ENCODE measurements at places on chromosomes 4 and X. TPM values are rescaled to one million over a fixed set of nuclear protein-coding genes. Genes with fewer than 3 reads are reported as not detected.

DNA sequence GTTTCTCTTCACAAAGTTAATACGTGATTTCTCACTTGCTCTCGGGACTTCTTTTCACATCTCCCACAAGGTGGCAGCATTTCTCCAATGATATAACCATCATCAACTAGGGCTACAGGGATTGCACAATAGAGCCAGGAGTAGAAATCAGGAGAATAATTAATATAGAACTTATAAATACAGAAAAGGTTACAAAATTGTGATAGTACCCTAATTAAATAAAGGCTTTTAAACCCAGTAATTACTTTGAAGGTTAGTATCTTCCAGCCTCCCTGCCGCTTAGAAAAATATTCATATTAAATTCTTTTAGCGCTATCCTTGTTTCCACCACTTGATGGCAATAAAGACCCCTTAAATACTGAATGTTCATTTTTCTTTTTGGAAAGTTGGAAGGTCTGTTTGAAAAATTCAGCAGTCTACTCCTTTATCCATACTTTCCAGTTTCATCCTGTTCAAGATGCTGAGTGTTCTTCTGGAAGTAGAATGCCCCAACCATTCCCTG is 65.8 kb downstream of the RASGEF1B start:
- ATAC-seq: peak; percentile 75

- ATAC-seq: no peak
Measured at GRCh38 chrX:31706466-31706865, 634.6 kb upstream of the FTHL17 start.

DNA sequence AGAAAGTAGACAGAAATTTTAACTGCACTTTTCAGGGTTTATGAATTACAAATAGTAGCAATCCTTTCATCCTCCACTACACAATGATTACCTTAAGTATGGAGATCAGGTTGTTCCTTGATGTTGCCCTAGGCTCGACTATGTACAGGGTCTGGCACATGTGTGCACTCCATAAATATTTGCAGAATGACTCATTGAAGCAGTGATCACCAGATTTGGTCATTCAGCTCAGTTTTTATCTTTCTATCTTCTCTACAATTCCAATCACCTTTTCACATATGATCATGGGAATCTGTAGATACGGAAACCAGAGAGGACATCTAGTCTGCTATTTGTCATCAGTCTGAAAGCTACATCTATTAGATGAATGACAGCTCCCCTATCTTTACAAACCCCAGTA is 171.7 kb upstream of the HCCS start:
- no peak for ATAC-seq

DNA sequence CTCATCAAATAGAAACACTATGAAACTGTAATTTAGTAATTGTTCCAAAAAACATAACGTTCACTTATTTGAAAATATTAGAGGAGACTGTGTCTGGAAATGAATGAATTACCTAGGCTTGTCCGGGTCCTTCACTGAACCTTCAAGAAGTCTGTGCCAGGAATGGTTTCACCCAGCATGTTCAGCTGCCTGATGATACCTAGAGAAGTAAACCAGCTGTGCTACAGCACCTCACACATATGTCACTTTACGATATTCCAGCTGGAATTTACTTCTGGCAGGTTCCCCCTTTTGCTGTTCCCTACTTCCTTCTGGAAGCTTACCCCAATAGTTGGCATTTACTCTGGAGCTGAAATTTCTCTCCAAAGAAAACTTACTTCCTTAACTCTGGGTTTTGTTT is 906.5 kb downstream of the FAT4 start:
- no peak for ATAC-seq

- ATAC-seq: no peak
Measured at GRCh38 chrX:134672101-134672500, 13.8 kb upstream of the PLAC1 start.

GRCh38 chr4:54445866-54446265 is 211.9 kb upstream of the KIT start:
- ATAC-seq: no peak

- peak; percentile 90 for ATAC-seq
Measured at GRCh38 chrX:65034668-65035445, 58.6 kb upstream of the ZC4H2 start.

The SHOX gene
- total RNA-seq: not detected

The CENPVL1 gene
- not detected for total RNA-seq

- no peak for ATAC-seq
Measured at GRCh38 chr4:65924843-65925242, 254.6 kb upstream of the EPHA5 start.

- no peak for ATAC-seq
Measured at GRCh38 chr4:60962286-60962685, 237.8 kb upstream of the ADGRL3 start.

DNA sequence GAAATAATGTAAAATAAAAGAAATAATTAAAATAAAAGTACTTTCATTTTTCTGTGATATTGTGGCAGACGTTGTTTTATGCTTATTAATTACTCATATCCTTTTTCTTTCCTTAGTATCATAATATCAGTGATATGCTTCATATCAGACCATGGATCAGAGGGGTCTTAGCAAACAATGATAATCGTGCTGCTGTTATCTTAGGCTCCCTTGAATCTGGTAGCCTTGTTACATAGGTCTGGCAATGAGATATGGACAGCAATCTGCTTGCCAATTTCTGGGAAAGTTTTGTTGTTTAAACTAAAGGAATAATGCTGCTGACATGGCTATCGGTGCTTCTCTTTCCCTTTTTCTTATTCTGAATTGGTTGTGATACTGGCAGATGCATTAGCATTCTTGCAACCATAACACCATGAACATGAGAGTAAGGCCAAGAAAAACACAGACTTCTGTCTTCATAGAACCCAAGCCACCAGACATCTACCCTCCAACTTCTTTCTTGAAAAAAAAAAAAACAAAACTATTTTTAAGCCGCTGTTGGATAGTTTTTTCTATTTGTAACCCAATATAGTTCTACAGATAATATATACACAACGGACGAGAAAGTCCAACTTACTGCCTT is 16.4 kb downstream of the EPHA5 start:
- no peak for ATAC-seq

DNA sequence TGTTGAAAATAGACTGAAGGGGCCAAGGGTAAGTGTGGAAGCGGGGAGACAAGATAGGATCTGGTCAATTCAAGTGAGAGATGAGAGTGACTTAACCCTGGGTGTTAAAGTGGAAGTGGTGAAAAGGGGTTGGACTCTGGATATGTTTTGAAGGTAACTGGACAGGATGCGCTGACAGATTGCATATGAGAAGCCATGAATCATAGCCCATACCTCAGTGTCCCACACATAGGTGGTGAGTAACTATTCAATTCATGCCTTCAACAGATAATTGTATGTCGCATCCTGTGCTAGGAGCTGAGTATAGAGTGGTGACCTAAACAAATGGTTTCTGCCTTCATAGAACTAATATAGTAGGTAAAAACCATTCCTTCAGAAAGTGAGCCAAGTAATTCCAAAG is 76.7 kb downstream of the KLHL34 start:
- no peak for ATAC-seq

The SPIN4 gene
- total RNA-seq: 3.8 TPM

DNA sequence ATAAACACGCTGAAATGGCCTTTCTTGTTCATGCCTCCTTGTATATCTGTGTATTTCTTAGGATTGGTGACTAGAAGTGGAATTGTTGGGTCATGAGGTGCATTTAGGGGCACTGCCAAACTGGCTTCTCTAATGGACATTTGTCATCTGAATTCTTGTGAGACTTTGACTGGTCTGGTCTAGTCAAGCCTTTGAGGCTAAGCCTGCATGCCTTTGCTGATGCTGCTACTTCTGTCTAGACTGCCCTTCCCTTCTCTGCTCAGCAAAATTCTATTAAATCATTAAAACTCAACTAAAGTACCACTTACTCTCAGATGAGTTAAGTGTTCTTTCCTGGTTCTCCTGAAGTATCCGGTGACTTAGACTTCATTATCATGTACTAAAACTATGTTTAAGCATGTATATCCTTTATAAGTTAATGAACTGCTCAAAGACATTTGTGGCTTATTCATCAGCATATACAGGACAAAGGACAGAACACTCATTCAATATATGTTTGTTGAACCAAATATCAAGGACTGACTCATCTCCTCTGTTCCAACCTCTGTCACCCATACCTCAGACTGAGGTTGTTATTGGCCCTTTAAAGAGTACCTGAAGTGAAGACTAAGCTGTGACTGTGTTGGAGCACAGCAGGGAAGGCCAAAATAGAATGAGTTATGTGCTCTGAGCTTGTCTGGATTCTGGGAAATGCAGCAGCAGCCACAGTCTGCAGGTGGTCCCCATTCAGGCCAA is 9.0 kb downstream of the TCEAL1 start:
- no peak for ATAC-seq

DNA sequence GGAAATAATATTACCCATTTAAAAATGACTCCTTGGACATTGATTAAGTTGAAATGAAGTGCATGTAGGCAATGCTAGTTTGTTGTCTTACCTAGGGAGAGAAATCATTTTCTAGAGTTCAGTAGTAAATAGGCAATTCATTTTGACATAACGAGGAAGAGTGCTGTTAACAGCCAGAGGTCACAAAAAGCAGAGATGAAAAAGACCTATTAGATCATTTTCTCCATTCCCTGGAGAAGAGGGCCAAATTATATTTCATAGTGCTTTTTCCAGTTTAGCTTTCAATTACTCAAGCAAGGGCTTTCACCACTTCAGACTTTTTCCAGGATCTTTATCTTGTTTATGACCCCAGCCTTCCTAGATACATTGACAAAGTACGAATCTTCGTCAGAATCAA is 374.3 kb upstream of the GALNT7 start:
- ATAC-seq: no peak

- ATAC-seq: no peak
Measured at GRCh38 chr4:188495169-188495568, 355.9 kb downstream of the TRIML1 start.

The UNC5C gene
- 3.1 TPM for total RNA-seq

The UBQLN2 gene
- total RNA-seq: 40.6 TPM

GRCh38 chr4:164428561-164428960 is 325.4 kb upstream of the SMIM31 start:
- ATAC-seq: no peak

- no peak for ATAC-seq
Measured at GRCh38 chrX:95382799-95383198, 1301.8 kb upstream of the DIAPH2 start.

DNA sequence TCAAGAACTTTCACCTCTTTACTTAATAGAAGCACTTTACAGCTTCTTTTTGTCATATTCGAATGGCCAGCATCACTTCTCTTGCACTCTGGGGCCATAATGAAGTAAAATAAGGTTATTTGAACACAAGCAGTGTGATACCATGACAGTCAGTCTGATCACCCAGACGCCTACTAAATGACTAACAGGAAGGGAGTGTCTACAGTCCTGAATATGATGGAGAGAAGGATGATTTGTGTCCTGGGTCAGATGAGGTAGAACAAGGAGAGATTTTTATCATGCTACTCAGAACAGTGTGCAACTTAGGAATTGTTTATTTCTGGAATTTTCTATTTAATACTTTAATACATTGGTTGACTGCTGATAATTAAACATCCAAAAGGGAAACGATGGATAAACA is 284.2 kb upstream of the F9 start:
- ATAC-seq: no peak

The MAGEA10 gene
- not detected for total RNA-seq

DNA sequence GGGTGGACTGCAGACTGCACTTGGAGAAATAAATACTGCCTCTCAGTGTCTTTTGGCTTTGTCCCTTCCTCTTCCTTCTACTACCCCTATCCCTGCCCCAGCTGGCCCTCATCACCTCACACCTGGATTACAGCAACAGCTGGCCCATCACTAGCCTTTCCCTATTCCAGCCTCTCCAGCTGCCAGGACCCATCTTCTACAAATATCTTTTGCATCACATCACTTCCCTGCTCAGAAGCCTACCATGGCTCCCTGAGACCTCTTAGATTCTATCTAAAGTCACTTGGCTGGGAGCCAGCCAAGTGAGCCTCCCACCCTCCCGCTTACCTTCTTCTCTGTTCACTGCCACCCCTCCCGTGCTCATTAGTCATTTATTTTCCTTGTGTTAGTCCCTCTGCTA is 66.8 kb downstream of the TSC22D3 start:
- ATAC-seq: peak; percentile 3

DNA sequence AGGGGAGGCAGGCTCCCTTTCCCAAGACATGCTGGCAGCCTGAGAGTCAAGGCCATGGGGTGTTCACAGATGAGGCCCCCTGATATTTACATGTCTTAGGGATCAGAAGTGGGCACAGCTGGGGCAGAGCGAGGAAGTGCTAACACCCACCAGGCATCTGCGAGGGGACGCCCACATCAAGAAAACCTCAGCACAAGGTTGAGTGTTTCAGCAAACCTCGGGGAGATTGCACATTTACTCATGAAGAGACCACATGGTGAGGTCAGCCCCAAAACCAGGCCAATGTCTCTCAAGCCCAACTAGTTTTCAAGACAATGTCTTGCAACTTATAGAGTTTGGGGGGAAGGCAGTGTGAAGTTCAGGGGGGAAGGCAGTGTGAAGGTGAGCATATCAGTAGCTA is 55.2 kb downstream of the CLNK start:
- no peak for ATAC-seq

The MXRA5 gene
- total RNA-seq: 0.62 TPM

GRCh38 chrX:125894947-125895346 is 271.1 kb downstream of the DCAF12L2 start:
- no peak for ATAC-seq

DNA sequence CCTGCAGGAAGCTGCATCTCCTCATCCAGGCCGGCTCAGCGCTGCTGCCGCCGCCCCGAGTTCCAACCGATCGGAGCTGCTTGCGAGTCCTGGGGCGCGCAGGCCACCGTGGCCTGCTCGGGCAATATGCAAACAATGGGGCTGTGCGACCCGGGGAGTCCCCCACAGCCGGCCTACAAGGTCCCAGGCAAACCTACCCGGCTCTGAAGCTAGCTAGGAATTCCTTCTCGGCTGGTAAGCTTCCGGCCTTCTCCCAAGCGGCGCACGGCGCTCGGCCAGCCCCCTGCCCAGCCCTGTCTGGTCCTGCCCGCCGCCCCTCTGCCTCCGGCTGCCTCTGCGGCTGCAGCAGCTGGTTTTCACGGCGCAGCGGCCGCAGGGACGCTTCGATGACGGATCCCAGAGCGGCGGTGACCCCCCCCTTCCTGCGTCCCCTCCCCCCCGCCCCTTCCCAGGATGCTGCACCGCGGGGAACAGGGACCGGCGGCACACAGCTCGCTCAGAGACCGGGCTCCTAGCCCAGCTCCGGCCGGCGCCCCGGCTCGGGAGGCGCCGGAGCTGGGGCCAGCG is 59.4 kb downstream of the TSC22D3 start:
- ATAC-seq: no peak

The NAP1L5 gene
- total RNA-seq: 13.6 TPM

DNA sequence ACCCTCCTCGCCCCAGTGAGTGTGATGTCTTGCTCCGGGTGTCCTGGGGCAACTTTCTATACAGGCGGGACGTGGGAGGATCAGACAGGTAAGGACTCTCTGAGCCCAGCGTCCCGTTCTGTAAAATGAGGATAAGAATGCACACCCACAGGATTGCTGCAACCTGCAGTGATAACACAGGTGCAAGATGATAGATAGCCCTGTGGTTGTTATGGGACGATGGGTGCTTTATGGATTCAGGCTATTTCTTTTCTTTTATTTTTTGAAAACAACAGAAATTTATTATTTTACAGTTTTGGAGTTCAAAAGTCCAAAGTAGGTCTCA is 28.6 kb downstream of the BEX3 start:
- no peak for ATAC-seq
